ENCODE measurements at places on chromosomes 4 and X.

DNA sequence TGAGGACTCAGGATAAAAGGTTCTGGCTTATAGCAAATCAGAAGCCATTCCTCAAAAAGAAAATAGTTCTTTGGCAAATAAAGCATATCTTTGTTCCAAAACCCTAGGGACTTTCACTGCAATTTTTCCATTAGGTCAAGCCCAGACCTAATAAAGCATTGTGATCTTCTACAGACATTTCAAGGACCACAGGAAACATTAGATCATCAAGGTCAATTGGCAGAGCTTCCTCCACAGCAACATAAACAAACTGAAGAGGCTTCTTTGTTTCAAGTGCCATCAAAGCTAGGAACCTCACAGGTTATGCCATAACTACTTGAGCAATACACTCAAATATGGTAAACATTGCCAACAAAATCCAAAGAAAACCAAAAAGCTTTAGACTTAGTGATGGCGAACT, 144.9 kb downstream of the ANXA5 start:
- DNase-seq = no peak

DNA sequence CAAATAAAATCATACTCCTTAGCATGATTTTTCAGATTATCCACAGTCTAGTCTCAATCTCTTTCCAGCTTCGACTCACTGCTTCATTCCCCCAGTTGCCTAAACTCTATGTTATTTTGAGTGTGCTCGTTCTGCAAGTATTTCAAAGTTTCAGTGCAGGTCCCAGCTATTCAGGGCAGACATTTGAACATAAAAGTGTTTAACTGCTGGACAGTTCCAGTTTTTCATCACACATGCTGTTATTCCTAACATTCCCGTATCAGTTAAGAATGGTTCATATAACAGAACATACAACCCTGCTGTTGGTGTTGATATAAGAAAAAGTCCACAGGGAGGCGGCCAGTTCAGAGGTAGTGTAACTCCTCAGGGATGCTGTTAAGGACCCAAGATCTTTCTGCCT, 113.3 kb downstream of the SLIT2 start:
- DNase-seq = no peak

DNA sequence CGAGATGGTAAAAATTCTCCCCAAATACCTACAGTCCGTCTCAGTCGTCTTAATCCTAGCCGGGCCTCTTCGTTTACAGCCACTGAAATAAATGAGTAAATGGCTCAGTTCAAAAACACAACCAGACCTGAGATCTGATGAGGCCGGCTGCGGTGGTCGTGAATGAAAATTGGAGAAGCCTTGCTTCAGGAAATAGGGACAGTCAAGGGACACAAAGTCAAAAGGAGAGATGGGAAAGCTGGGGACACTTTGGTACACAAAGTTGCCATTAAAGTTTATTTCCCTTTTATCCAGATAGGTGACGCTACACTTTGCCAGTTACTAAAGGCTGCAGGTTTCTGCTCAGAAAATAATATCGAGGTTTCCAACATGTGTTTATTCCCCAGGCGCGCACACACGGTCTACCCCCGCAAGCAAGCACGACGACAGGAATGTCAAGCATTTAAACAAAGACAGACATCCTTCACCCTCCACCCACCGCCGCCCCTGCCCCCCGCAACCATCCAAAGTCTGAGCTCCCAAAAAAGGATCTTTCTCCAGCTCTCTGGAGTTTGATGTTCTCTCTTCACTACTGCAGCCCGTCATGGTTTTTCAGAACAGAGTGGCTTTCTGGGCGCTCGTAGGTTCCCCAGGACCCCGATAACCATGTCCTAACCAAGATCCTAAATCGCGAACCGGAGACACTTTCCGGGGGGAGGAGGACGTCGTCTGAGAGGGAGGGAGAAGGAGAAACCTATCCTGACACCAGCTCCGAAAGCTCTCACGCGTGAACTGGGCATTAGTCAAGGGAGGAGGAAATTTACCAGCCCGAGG, 1.3 kb upstream of the PCDH7 start:
- DNase-seq = peak; percentile 77

GRCh38 chrX:3820167-3820566, 106.7 kb upstream of the PRKX start:
- no peak for DNase-seq

- DNase-seq = no peak
These were observed 40.6 kb upstream of the XPNPEP2 start for GRCh38 chrX:129698150-129698549.

- DNase-seq = peak; percentile 10
These were observed 155.7 kb upstream of the MAP3K15 start for GRCh38 chrX:19670854-19671620.

GRCh38 chrX:155143959-155144548, 72.2 kb upstream of the VBP1 start:
- no peak for DNase-seq

GRCh38 chr4:34178476-34178875, 2065.8 kb downstream of the ARAP2 start:
- DNase-seq = no peak

DNA sequence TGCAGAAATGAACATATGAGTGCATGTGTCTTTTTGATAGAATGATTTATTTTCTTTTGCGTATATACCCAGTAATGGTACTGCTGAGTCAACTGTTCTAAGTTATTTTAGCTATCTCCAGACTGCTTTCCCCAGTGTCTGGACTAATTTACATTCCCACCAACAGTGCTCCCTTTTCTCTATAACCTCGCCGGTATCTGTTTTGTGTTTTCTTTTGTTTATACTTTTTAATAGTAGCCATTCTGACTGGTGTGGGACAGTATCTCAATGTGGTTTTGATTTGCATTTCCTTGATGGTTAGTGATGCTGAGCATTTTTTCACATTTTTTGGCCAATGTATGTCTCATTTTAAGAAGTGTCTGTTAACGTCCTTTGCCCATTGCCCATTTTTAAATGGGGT, 218.6 kb upstream of the KCNIP4 start:
- DNase-seq = no peak

- DNase-seq = no peak
These were observed 89.6 kb downstream of the KCNIP4 start for GRCh38 chr4:21858971-21859370.

DNA sequence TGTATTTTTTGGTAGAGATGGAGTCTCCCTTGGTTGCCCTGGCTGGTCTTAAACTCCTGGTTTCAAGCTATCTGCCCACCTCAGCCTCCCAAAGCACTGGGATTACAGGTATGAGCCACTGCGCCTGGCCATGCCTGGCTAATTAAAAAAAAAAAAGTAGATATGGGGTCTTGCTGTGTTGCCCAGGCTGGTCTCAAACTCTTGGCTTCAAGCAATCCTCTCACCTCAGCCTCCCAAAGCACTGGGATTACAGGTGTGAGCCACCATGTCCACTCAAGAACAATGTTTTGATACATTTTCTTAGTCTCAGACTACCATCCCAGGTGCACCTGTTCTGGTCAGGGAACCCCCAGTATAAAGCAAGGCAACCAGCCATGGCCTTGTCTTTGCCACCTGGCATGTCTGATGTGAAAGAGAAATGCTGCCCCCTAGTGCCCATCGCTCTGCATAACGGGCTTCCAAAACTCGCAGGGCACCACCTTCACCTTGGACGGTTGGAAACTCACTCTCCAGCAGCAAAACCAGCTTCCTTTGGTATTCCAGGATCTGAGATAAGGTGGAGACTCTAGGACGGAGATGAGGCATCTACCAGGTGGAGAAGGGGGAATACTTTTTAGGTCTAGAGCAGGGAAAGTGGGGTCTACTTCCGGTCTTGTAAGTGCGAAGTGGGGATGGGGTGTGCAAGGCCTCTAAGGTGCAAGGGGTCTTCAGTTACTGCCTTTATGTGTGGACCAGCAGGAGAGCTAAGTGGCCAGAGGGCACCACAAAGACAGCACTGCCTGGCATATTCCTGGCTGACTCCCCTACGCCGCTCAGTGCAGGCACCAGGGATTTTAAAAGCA, 47.7 kb upstream of the AFAP1 start:
- peak; percentile 12 for DNase-seq

DNA sequence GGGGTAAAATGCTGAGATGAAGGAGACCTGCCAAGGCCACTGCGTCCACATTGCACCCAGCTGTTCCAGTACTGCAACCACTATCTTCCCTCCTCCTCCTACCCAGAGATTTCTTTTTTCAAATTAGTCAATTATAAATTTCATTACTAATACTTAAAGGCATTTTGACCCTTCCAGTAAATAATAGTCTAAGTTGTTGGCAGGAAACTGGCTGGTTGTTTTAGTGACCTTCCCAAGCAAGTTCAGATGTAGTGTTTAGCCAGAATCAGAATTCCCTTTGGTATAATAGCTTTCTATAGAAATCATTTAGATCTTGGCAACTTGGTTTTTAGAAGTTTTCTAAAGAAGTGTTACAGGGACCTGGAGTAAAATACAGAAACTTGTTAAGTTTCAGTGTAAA, 66.0 kb downstream of the AASDH start:
- DNase-seq = no peak

DNA sequence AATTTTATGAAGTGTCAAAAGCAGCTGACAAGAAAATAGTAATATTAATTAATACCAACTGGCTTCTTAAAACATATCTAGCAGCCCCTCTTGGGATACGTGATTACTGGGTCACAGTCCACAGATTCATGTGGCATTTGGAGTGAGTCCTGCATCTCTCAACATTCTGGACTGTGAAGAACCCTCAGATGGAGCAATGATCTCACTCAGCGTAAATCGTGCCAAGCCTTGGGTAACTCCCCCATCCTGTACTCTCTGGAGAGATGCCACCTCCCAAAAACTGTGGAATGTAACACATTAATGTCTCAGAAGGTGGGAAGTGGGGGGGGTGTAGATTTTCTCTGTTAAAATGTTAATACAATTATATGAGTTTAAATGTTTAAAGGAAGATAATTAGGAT, 118.2 kb upstream of the IQCM start:
- DNase-seq = no peak

DNA sequence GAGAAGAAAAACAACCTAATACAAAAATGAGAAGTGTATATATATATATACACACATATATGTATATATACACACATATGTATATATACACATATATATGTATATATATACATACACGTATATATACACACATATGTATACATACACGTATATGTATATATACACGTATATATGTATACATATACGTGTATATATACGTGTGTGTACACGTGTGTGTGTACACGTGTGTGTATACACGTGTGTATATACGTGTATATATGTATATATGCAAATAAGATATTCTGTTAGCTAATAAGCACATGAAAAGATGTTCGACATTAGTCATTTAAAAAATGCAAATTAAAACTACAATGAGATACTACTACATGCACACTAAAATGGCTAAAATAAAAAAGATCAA, 92.7 kb upstream of the MAGEA10 start:
- no peak for DNase-seq

GRCh38 chrX:45840411-45840950, 639.8 kb upstream of the DIPK2B start:
- DNase-seq = no peak

GRCh38 chr4:65083076-65083475, 587.2 kb downstream of the EPHA5 start:
- DNase-seq = no peak

GRCh38 chr4:53778155-53778554, 186.9 kb upstream of the LNX1 start:
- no peak for DNase-seq

- DNase-seq = no peak
These were observed 133.1 kb downstream of the IDS start for GRCh38 chrX:149371986-149372385.

- no peak for DNase-seq
These were observed 50.8 kb upstream of the SLC16A2 start for GRCh38 chrX:74370487-74370886.

DNA sequence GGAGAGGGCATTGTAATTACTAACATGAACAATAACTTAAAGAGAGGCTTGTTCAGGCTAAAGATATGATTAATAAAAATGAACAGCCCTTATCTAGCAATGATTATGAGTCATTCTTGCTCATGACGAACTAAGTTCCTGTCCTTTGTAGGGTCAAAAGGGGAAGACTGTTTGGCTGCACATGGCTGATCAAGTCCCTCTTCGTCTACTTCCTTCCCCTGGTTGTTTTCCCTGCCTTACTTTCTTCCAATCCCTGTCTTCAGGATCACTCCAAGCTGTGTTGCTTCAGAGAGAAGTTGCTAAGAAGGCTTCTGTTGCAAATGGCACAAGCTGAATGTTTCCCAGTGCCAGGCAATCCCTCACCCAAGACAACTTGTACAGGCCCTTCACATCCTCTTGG, 115.0 kb upstream of the HS3ST1 start:
- no peak for DNase-seq
